CD4-positive, alpha-beta T cell treated with Interleukin-10 for 1 hour (primary cell): ENCODE measurements at places on chromosomes 1 and 21.

DNA sequence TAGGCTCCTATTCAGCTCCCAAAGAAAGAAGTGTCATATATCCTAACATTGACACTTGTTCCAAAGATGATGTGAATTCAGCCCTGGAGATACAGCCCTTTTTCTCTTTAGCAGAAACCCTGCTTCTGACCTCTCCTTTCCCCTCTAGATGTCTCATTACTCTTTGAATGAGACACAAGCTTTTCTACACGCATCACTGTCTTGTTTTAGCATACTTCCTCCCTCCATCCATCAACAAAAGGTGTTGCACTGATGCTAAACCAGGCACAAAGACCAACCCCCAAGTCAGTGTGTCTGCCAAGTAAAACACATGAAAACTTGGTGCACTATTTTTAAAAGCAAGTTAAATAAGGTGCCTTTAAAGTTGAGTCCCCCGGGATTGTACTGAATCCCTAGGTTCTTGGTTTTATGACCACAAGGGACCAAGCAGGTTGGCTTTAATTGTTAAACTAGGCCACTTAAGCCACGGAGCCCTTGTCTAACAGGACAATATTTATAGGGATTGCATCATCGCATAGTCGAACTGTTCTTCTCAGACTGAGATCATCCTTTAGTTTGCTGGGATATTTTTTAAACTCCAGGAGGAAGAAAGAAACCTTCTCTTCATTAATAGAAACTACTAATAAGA lies 101.0 kb upstream of the GUCA2B start:
- DNase-seq, result no peak

GRCh38 chr1:155137154-155137949 lies 1.7 kb downstream of the SLC50A1 start:
- no peak for DNase-seq

GRCh38 chr1:12255913-12256312 lies 26.1 kb downstream of the VPS13D start:
- DNase-seq, result no peak

DNA sequence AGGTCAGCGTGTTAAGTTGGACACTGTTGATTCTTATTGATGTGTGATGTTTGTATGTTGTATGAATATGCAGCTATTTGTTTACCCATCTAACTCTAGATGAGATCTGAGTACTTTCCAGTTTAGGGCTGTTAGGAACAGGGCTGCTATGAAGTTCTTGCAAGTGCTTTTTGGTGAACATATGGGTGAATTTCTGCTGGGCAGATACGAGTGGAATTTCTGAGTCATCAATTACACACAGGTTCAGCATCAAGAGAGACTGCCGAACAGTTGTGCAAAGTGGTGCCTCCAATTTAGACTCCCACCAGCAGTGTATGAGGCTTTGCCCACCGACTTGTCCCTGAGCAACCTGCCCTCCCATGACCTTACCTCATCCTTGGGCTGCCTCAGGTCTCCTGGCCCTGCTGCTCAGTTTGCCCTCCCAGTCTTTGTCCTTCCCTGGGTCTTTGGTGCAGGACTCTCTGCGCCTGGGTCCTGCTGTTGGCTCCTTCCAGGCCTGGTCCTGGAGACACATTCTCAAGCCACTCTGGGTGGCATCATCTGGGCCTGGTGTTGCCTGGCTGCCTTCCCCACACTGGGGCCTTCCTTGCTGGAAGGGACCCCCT lies 343.6 kb downstream of the PTPRU start:
- no peak for DNase-seq

DNA sequence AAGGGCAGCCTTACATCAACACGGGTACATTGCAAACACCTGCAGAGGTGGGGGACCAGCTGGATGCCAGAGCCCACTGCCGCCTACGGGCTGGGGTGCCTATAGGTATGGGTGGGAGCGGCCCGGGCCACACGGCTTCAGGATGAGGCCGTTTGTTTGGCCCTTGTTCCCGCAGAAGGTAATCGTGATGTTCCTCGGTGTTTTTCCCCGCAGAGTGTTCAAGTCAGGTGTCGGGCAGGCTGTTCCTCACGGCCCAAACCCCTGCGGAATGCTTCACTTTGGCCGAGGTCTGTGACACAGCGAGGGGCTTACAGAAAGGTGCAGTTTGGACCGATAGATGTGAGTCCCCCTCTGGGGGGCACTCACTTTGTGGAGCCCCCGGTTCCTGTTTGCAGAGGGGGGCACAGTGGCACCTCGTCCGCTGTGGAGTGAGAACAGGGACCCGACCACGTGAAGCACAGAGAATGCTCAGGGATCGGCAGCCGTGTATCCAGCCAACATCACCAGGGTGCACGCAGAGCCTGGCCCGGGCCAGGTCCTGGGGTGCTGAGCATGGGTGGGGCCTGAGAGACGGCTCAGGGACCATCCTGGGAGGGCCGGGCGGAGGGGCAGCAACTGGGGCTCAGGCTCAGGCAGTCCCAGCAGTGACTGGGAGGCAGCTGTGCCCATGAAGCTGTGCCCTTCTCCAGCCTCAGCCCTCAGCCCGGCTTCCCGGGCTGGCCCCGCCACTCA lies 453 bp upstream of the TTLL10 start:
- DNase-seq, result no peak

- DNase-seq, result no peak
Observed at GRCh38 chr1:155715777-155716176, 26.9 kb downstream of the DAP3 start.

DNA sequence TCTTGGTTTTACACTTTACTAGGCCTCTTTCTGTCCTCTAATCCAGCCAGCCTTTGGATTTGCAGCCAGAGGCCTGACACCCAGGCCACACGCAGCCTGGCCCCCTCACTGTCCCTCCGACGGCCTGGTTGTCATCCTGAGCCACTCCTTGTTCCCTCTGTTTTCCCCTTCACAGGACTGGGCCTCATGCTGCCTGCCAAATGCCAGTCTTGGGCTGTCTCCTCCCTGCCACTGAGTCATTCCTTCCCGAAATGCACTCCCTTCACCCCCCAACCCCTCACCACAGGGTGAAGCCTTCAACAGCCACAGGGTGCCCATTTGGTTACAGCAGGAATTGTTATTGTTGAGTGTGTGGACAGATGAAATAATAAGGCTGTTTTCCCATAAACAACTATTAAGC lies 21.3 kb downstream of the ACOT11 start:
- DNase-seq, result no peak

GRCh38 chr1:97163591-97164275 lies 442.1 kb downstream of the PTBP2 start:
- DNase-seq, result no peak

- DNase-seq, result no peak
Observed at GRCh38 chr1:156083800-156084790, 1.8 kb upstream of the MEX3A start.

GRCh38 chr1:66436378-66437135 lies 97.4 kb upstream of the SGIP1 start:
- DNase-seq, result peak; percentile 55

GRCh38 chr1:185528084-185528676 lies 206.0 kb upstream of the HMCN1 start:
- no peak for DNase-seq

DNA sequence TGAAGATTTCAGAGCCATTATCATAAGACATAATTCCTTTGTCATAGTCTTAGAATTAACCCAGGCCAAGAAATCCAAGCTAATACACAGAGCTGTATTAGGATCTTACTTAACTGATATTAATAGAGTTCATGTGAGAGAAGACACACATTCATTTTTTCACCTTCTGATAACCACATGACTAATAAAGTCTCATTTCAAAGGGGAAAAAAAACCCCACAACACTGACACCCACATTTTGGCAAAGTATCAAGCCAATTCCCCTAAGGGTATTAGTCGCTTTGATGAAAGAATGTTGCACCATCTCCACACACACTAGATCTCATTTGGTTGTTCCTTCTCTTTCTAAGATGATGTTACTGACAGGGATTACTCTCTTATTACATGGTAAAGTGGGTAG lies 344.4 kb upstream of the ESRRG start:
- no peak for DNase-seq

DNA sequence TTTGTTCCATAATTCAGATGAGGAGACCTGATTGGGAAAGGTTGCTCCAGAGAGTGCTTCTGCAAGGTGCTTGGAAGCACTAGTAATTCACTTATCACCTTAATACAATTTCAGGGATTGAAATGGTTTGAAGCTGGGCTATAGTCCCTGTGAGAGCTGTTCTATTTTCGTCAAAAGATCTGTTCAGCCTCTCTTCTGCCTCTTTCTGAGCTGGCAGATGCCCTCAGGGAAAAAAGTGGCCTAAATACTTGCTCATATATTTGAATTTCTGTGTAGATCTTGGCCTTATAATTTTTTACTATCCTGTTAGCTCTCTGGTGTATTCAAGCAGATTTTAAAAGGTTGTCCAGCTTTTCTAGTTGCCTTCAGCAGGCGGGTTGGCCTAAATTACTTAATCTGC lies 22.3 kb downstream of the C1orf146 start:
- DNase-seq, result no peak

- DNase-seq, result no peak
Observed at GRCh38 chr21:42461881-42462877, 33.8 kb downstream of the RSPH1 start.

- DNase-seq, result no peak
Observed at GRCh38 chr21:46003575-46004007, 22.0 kb downstream of the COL6A1 start.
